Activated CD8-positive, alpha-beta memory T cell treated with anti-CD3 and anti-CD28 coated beads, Interleukin-2, amount 10 ng/mL, durations not matched to agents 7 days and 5 days (primary cell): ENCODE measurements at places on chromosomes 12 and 14. TPM values are rescaled to one million over a fixed set of nuclear protein-coding genes. Genes with fewer than 3 reads are reported as not detected.

The IFNG-AS1 gene
- total RNA-seq: not detected

The P3H3 gene
- 0.99 TPM for total RNA-seq

DNA sequence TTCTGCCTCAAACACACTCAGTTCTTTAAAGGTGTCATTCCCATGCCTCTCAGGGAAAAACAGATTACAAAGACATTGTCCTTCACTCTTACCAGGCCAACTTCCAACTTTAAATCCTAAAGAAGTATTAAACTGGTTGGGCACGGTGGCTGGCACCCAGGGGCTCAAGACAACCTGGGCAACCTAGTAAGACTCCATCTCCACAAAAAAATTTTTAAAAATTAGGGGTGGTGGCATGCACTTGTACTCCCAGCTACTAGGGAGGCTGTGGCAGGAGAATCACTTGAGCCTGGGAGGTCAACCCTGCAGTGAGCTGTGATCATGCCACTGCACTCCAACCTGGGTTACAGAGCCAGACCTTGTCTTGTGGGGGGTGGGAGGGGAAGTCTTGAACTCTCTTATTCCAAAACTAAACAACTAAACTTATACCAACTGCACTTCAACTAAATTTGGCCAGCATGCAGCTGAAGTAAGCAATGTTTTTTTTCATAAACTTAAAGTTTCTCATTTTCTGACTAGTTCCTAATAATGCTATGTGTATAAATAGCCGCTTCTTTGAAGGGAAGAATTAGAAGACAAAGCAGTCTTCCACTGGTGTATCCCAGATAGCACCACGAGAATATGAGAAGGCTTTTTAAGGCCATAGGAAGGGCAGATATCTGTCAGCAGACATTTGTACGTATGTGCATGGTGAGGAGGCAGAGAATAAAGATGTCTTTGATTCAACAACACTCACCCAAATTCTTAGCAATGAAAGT lies 2.4 kb downstream of the SLC11A2 start:
- H3K27me3 ChIP-seq: peaks cover 4% of the 10 kb centered on the region
- no peak for DNase-seq
- H3K4me3 ChIP-seq: peak overlapping the region; percentile 87
- peak overlapping the region; percentile 90 for H3K27ac ChIP-seq
- H3K4me1 ChIP-seq: peaks cover 52% of the 10 kb centered on the region
- H3K36me3 ChIP-seq: no peaks in the 10 kb centered on the region

DNA sequence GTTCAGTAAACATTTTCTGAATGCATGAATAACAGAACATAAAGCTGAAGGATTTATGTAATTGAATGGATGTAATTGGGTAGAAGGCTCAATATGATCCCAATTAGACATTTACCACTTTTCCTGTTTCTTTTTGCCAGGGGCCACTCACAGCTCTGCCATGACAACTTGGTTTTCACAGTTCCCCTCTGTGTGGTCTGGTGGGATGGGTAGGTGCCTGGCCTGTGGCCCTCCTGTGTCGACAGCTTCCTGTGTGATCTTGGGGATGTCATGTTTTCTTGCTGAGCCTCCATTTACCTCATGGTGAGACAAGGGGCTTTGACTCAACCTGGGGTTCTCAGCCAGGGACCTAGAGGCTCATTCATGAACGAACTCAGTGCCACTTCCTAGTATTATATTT lies 12.6 kb upstream of the SERPINA10 start:
- H3K4me3 ChIP-seq: no peak overlapping the region
- no peak overlapping the region for H3K27ac ChIP-seq
- peaks cover 1% of the 10 kb centered on the region for H3K4me1 ChIP-seq
- H3K36me3 ChIP-seq: no peaks in the 10 kb centered on the region
- H3K27me3 ChIP-seq: no peaks in the 10 kb centered on the region

- no peak for DNase-seq
- peaks cover 14% of the 10 kb centered on the region for H3K4me1 ChIP-seq
- H3K4me3 ChIP-seq: no peak overlapping the region
Observed at GRCh38 chr14:104821229-104821945, 20.5 kb downstream of the ZBTB42 start.

GRCh38 chr14:90815822-90816662 lies at the start of gene TTC7B:
Gene TTC7B (minus strand): TSS chr14:90816430. CDS start chr14:90816295, 135 bp downstream.
- no peaks in the 10 kb centered on the region for H3K36me3 ChIP-seq
- no peak within 1 kb of the TSS for H3K27ac ChIP-seq
- H3K27me3 ChIP-seq: peaks cover 15% of the 10 kb centered on the region
- H3K4me3 ChIP-seq: peak within 1 kb of the TSS; percentile 57
